Stimulated activated CD8-positive, alpha-beta memory T cell treated with anti-CD3 and anti-CD28 coated beads, Interleukin-4, amount 100 ng/mL, for 1 hour (primary cell): ENCODE measurements at places on chromosomes 12 and 14.

- no peak for DNase-seq
Measured at GRCh38 chr14:86035882-86036281, 505.9 kb downstream of the FLRT2 start.

GRCh38 chr12:54161481-54162437, 27.0 kb downstream of the SMUG1 start:
- no peak for DNase-seq

DNA sequence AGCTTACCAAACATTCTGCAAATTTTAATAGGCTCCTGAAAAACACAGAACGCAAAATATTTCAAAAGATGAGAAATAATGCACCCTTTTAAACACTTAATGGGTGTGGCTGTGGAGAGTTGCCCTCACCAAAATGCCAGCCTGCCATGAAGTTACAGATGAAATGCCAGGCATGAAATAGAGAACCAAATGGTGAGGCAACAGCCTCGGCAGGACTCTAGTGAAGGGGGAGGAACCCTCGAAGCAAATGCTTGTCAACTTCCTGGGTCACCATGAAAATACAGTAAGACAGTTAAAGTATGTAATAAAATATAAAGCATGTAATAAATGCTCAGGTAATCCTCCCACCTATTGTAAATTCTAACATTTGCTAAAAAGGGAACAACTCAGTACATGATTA, 24.1 kb downstream of the DUSP16 start:
- no peak for DNase-seq

- DNase-seq = no peak
Measured at GRCh38 chr12:106714926-106715325, 59.6 kb upstream of the RIC8B start.

DNA sequence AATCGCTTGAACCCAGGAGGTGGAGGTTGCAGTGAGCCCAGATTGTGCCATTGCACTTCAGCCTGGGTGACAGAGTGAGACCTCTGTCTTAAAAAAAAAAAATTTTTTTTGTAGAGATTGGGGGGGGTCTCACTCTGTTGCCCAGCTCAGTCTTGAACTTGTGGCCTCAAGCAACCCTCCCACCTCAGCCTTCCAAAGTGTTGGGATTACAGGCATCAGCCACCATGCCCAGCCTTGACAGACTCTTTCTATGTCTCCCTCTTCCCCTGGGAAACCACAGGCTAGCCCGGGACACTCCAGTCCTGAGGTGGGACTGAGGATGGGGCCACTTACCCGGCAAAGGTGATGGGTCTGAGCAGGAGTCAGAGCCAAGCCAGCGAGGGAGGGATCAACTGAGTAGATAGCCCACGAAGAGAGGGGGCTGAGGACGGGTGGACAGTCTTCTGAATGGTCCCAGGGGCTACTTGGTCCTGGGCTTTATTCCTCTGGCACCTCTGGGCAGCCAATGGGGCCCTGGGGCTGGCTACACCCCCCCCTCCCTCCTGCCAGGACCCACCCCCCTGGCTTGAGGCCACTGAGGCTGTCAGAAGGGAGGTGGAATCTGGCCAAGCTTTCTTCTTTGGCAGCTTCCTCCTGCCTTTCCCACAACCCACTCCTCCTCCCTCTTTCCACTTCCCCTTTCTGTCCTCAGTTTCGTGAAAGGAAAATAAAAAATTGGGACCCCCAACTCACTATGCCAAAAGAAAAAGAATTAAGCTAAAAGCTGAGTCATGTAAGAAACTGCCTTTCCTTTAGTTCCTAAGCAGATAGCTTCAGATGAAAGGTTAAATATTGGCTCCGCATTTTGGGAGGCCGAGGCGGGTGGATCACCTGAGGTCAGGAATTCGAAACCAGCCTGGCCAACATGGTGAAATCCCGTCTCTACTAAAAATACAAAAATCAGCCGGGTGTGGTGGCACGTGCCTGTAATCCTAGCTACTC, at the start of gene SDS:
SDS (minus strand) TSS at position 453 of the 981 bp plus-strand sequence. CDS start 4,179 bp downstream, outside the sequence.
- DNase-seq = no peak

DNA sequence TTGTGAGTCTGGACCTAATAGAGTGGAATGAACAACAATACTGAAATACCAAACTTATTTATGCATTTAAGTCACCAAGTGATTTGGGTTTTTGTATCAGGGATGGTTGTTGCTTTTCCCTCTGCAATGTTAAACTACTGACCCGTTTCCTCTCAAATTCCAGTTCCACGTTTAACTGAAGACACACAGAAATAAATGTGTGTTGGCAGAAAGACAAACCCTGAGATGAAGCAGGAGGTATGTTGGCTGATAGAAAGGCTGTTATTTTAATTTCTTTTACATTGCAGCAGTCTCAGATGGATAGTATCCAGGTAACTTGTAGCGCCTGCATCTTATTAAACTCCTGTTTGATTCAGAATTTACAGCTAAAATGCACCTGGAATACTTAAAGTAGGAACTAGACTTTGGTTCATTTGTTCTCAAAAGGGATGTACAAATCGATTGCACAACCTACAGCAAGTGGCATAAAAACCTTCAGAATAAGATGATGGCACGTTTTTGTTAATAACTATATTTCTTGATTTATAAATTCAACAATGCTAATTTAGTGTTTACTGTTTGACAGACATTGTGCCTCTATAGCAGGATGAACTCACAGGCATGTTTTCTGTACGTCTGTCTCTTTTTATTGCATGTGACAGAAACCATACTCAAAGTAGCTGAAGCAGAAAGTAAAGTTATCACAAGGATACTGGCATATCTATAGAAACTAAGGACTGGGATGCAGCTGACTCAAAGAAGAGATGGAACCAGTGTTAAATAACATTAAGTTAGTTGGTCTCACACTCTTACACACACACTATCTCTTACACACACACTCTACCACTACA, 405.7 kb downstream of the ZFP36L1 start:
- DNase-seq = no peak

DNA sequence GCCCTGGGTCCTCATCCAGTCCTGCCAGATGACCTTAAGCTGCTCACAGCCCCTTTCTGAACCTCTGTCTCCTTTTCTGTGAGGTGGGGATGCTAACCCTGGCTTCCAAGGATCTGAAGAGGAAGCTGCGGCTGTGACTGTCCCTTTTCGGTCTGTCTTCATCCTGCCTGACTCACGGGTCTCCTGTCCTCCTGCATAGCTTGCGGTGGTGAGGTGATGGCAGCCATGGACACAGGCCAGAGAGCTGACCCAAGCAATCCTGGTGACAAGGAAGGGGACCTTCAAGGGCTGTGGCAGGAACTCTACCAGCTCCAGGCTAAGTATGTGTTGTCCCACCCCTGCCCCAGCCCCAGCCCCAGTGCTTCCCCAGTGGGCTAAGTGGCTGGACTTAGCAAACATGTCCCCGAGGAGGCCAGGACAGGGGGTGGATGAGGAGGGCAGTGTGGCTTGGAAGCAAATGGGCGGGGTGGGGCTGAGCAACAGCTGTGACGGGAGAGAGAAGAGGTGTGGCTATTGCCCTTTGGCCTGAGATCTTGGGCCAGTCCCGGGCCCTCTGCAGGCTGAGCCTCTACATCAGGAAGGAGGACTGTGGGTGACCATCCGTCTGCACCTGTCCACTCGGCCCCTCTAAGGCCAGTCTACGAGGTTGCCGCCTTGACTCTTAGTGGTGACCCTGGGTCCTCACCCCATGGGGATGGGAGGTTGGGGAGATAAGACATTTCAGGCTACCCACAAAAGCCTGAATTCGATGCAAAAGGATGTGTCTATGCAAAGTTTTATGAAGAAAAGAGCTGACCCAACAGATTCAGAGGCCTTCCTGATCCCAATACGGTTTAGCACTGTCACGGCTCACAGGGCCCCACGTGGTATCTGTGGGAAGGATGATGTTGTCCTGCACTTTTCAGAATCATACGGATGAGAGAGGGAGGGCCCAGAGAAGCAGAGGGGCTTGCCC, 1.1 kb downstream of the CCDC197 start:
- DNase-seq = no peak

DNA sequence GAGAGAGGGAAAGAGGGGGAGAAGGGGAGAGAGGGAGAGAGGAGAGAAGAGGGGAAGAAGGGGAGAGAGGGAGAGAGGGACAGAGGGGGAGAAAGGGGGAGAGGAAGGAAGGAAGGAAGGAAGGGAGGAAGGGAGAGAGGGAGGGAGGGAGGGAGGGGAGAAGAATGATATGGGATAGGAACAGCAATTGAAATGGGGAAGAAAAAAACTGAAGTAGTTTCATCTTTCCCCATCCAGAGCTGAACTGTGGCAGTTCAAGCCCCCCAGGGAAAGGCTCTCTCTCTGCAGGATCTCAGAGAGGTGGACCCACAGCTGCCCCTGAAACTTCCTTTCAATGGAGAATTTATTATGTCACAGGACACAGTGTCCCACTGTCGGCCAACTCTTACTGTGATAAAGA, 136.9 kb downstream of the DPF3 start:
- DNase-seq = no peak

DNA sequence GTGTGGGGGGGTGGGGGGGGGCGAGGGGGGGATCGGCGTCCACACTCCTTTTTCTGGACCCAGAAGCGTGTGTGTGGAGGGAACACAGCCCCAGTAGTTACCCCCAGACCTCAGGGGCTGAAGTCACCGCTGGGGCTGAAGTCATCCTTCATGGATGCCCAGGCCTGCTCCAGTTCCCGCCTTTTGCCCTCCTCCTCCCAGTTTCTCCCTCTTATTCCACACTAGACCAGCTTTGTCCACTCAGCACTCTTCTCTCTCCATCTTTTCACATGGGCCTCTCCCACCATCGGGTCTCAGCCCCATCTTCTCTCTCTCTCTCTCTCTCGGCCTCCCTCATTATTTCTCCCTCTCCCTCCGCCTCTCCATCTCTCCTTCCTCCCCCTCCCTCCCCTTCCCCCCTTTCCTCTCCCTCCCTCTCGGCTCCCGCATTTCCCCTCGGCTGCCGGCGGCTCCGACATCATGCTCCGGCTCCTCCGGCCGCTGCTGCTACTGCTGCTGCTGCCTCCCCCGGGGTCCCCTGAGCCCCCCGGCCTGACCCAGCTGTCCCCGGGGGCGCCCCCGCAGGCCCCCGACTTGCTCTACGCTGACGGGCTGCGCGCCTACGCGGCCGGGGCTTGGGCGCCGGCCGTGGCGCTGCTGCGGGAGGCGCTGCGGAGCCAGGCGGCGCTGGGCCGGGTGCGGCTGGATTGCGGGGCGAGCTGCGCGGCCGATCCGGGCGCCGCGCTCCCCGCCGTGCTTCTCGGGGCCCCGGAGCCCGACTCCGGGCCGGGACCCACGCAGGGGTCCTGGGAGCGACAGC, at the start of gene P3H3:
P3H3 (plus strand) TSS at position 426 of the 799 bp plus-strand sequence; CDS start at position 460, 34 bp downstream.
- DNase-seq = no peak

DNA sequence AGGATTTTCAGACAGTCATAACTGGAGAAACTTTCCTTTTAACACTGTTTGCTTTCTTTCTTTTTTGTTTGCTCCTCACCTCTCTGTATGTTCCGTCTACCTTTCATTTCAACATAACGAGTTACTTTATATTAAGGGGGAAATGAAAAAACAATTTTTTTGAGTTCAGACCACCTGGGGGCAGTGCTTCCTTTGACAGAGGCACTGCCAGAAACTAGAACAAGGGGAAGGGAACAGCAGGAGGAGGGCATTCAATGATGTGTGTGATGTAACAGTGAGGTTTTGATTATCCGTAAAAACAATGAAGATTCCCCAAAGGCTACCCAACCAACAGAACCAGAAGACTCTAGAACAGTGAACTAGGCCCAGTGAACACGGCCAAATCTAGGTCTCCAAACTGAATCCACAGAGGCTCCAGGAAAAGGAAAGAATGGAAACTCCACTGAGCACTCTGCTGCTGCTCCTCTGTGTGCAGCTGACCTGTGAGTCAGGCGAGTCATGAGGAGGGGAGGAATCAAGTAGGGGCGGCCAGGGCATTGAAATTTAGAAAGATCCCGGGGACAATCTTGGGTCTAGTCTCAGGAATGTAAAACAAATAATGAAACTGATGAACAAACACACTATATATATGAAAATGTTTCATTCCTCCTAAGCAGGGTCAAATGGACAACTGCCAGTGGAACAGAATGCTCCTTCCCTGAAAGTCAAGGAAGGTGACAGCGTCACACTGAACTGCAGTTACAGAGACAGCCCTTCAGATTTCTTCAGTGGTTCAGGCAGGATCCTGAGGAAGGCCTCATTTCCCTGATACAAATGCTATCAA, 323.5 kb downstream of the DAD1 start:
- DNase-seq = no peak

- DNase-seq = no peak
Measured at GRCh38 chr12:52543985-52544883, 8.7 kb downstream of the KRT71 start.

DNA sequence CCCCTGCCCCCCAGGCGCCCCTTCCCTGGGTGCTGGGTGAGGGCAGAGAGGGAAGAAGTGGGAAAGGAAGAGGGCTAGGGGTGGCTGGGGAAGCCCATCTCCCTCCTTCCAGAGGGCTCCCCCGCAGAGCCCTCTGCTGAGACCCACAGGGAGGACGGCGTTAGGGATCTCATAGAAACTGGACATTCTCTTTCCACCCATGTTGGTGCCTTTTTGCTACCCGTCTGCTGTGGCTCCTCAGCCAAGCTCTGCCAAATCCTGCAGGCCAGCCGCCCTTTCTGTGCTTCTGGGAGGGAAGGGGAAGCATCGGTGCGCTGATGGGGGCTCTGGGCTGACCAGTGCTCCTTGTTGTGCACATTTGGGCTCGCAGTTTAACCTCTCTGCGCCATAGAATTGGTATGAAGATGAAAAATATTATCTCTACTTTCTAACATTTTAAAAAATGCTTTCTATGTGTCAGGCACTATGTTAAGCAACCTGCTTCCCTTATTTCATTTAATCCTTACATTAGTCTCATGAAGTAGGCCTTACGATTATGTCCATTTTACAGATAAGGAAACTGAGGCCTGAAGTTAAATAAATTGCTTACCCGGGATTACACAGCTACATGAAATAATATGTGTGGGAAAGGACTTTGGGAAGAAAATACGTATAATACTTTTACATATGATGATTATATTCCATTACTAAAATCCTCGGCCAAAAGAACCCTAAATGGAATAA, 981 bp downstream of the SLC48A1 start:
- no peak for DNase-seq

GRCh38 chr12:93921521-93921920, 226.9 kb upstream of the PLXNC1 start:
- DNase-seq = no peak

GRCh38 chr14:54786838-54787237, 115.8 kb downstream of the GCH1 start:
- DNase-seq = no peak

- no peak for DNase-seq
Measured at GRCh38 chr12:30646821-30647220, 48.8 kb downstream of the IPO8 start.

DNA sequence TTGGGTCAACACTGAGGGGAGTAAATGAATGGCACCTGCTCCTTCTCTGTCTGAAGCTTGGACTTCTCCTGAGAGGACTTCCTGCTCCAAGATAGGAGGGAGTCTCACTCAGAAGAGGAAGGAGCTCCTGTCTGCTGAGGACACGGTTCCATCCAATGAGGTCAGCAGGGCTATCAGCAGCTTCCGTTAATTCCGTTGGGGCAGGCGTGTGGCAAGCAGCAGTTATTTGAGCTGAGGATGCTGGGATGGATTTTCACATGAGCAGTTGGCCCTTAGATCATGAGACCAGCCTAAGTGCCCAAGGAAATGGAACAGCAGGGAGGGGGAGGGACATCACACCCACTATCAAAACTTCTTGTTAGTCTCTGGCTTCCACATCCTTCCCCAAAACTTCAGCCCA, 159.0 kb upstream of the PZP start:
- DNase-seq = no peak

GRCh38 chr12:119216084-119216483, 37.4 kb downstream of the HSPB8 start:
- DNase-seq = no peak

- no peak for DNase-seq
Measured at GRCh38 chr12:4849795-4850345, 59.8 kb upstream of the KCNA1 start.

GRCh38 chr14:74064426-74064825, 19.8 kb downstream of the ALDH6A1 start:
- DNase-seq = no peak
